NCI-H1092 treated with DMSO at 0.1 percent for 48 hours (cell line): ENCODE measurements at places on chromosomes 1 and 21.

GRCh38 chr1:205582046-205582445 is 49.8 kb downstream of the ELK4 start:
- no peak for DNase-seq

DNA sequence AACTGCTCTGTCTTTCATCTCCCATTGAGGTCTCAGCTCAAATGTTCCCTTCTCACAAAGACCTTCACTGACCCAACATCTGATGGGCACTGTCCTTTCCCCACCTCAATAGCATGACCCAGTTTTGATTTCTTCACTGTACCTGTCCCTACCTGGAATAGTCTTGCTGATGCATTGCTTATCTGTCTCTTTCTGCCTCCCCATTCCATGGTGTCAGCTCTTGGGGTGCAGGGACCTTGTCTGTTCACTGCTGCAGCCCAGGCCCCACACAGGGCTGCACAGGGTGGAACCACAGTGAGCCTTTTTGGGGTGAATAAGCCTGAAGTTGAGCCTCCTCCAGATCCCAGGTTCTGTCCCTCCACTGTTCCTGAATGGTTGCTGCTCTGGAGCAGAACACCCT is 414.9 kb downstream of the PTPRU start:
- no peak for DNase-seq

DNA sequence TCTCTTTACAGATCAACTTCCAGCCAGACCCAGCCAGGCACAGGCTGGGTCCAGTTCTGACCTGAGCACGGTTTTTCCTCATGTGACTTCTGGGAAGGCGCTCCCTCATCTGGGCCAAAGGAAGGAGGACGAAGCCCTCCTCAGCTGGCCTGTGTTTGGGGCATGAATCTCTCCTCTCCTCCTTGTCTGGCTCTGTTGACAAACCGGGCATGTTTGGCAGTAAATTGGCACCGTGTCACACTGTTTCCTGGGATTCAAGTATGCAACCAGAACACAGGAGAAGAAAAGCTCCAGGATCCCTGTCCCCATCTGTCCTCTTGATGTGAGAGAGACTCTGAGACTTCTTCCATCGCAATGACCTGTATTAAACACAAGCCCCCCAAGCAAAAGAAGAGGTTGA is 18.3 kb downstream of the NECAP2 start:
- peak; percentile 81 for DNase-seq

DNA sequence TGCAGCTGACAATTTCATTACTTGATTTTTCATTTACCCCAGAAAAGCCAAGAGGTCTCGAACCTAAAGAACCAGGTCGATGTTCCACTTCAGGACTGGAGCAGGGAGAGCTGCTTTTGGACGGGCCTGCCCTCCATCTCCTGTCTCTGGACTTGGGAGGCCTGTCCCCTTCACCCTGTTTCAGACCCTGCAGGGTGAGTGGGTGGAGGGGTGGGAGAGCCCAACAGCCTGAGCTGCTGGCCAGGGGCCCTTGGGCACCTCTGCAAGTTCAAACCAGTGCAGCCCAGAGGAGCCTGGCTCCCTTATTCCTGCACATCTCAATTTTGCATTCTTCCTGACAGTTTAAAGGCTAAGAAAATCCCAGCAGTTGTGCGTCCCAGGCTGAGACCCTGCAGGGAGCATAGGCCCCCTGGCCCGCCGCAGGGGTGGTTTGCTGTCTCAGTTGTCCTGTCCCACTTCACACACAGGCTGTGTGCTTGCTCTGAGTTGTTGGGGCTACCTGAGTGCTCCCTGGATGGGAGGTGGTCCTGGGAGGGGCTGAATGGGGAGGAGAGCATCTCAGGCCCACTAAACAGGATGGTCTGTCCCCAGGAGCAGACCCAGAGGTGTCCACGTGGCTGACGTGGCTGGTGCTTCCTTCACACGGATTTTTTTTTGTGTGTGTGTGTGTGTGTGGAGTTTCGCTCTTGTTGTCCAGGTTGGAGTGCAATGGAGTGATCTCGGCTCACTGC is 443.7 kb downstream of the PTPRU start:
- no peak for DNase-seq

DNA sequence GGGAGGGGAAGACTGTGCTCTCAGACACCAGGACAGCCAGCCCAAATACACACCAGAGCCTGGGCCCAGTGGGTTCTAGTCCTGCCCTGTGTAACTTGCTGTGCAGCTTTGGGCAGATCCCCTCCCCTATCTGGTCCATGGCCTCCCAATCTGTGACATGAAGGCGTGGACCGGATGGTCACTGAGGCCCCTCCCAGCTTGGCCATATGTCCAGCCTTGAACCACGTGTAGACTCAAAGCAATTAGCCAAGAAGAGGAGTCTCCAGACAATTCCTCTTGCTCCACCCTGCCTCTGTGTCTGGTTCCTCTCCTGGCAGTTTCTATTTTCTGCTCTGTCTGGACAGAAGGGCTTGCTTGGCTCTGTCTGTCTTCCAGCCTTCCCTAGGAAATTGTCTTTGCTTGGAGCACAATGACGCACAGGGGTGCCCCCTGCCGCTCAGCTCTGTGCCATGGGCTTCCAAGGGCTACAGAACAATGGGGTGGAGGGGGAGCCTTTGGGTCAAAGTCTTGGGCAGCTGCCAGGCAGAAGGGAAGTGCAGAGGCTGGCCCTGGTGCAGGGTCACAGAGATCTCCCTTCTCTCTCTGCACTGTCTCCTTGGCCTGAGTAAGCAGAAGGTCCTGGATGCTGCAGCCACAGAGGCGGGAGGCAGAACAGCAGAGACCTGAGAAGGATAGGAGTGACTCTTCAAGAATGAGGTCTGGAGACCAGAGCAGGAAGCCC is 66.1 kb downstream of the TENT5C start:
- peak; percentile 10 for DNase-seq

- DNase-seq = no peak
These were observed 218.8 kb upstream of the TMPRSS15 start for GRCh38 chr21:18622383-18622782.

- DNase-seq = peak; percentile 83
These were observed 25.9 kb downstream of the CACHD1 start for GRCh38 chr1:64495878-64496277.

DNA sequence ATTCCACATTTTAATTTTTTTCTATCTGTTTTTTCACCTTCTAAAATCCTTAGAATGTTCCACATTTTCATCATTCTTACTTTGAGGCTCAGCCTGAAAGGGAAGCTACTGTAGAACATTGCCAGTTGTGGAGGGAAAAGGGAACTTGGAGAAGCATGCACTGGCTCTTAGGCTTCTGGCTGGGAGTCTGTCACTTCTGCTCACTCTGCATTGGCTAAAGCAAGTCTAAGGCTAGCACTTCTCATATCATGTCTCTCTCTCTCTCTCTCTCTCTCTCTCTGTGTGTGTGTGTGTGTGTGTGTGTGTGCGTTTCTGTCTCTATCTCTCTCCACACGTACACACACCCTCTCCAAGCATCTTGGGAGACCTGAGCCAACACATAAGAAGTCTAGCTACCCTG is 49.6 kb upstream of the ADAR start:
- no peak for DNase-seq

- no peak for DNase-seq
These were observed 36.4 kb downstream of the MRAP start for GRCh38 chr21:32334980-32335531.

DNA sequence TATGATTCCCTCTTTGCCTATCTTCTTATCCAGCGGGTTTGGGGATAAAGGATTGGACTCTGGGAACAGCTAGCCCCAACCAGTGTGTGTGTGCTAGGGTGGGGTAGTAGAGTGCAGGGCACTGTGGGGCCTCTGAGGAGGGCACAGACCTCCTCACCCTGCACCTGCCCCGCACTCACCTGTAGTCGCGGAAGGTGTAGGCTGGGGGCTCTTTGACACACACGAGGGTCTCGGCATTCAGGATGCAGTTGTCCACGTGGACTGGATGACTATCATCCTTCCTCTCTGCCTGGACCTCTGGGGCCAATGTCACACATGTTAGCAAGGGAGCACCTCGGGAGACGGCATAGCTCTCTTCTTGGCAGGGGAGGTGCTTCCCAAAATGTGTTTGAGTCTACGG is 8.0 kb upstream of the CLDN19 start:
- no peak for DNase-seq
